Stimulated activated CD8-positive, alpha-beta memory T cell treated with anti-CD3 and anti-CD28 coated beads, Interleukin-7, amount 100 ng/mL, for 1 hour (primary cell): ENCODE measurements at places on chromosomes 2 and 18.

- DNase-seq, result no peak
Observed at GRCh38 chr2:63484901-63485300, 103.4 kb downstream of the WDPCP start.

GRCh38 chr2:213253162-213253561 is 31.1 kb upstream of the SPAG16 start:
- no peak for DNase-seq

- DNase-seq, result no peak
Observed at GRCh38 chr18:24138409-24138788, 463 bp upstream of the CABYR start.

DNA sequence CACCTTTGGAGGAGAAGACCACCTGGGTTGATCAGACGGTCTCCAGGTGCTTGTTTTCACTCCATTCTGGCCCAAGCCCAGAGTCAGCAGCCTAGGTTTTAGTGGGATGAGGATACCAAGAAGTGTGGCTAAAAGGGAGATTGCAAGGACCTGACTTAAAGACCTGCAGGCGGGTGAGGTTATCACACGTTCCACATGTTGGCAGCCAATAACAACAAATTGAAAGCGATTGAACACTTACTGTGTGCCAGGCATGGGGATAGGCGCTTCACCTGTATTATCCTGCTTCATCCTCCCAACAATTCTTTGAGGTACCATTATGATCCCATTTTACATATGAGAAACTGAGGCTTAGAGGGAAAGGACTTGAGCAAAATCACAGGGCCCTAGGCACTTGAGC is 5.0 kb downstream of the ARL4C start:
- DNase-seq, result no peak

DNA sequence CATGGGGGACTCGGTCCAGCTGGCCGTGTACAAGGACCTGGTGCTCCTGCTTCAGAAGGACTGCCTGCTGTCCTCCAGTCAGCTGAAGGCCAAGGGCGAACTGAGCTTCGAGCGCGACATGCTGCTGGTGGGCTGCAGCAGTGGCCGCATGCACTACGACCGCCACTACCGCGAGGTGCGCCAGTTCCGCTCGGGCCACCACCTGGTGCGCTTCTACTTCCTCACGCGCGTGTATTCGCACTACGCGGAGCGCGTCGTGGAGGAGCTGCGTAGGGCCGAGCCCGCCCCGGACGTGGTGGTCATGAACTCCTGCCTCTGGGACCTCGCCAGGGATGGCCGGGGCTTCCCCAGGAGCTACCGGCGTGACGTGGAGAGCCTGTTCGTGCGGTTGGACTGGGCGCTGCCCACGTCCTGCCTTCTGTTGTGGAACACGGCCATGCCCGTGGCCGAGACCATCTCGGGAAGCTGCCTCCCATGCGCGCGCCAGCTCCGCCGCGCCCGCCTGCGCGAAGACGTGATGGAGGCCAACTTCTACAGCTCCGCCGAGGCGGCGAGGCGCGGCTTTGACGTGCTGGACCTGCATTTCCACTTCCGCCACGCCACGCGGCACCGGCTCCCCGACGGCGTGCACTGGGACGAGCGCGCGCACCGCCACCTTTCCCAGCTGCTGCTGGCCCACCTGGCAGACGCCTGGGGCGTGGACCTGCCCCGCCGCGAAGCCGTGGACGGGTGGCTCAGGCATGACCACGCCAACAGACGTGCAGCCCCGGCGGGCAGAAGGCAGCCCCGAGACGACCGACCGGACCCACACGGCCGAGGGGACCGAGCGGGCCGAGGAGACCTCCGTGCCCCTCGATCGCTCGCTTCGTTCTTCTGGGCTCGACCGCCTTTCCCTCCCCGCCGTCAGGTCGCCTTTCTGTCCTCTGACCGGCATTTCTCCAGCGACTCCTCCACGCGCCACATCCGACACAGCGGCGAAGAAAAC is 293.9 kb upstream of the ERBB4 start:
- DNase-seq, result no peak

- no peak for DNase-seq
Observed at GRCh38 chr2:70797506-70797905, 7.1 kb upstream of the FIGLA start.

GRCh38 chr2:132652474-132652873 is 17.5 kb downstream of the LYPD1 start:
- no peak for DNase-seq

- DNase-seq, result no peak
Observed at GRCh38 chr2:154762638-154763037, 64.1 kb downstream of the KCNJ3 start.

DNA sequence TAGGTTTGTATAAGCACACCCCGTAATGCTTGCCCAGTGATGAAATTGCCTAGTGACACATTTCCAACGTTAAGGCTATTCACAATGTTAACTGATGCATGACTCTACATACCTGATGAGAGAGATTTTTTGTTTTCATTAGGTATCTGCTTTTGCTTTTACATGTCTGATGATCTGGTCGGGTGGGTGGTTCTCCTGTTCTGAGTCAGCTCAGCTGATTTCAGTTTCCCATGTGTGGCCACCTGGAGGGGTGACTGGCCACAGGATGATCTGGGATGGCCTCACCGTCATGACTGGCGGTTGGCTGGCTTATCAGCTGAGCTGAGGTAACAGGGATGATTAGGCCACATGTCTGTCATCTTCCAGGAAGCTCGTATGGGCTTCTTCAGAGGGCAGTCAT is 33.8 kb upstream of the ACYP2 start:
- no peak for DNase-seq

DNA sequence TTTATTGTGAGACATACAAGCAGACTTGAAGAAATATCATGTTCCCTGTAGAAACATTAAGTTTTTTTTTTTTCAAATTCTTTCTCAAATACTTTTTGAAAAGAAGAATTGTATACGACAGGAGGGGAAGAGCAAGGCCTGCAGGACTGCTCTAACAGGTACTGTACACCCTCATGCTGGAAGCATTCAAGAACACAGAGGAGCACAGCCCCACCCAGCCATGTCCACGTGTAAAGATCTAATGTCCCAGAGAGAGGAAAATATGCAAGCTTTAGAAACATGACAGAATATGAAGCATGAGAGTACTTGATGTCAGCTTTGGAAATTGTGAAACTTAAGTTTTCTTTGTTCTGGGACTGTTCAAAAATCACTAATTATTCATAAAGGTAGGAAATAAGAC is 191.6 kb downstream of the TTC32 start:
- DNase-seq, result no peak
